ENCODE measurements at places on chromosomes 6 and 20.

- DNase-seq: no peak
Measured at GRCh38 chr6:31797588-31797987, 2.0 kb upstream of the VARS1 start.

GRCh38 chr6:169960886-169961611, 209.6 kb downstream of the ERMARD start:
- DNase-seq: no peak

- no peak for DNase-seq
Measured at GRCh38 chr6:128230267-128230989, 290.0 kb downstream of the PTPRK start.

GRCh38 chr20:13042458-13042794, 33.7 kb downstream of the SPTLC3 start:
- no peak for DNase-seq

DNA sequence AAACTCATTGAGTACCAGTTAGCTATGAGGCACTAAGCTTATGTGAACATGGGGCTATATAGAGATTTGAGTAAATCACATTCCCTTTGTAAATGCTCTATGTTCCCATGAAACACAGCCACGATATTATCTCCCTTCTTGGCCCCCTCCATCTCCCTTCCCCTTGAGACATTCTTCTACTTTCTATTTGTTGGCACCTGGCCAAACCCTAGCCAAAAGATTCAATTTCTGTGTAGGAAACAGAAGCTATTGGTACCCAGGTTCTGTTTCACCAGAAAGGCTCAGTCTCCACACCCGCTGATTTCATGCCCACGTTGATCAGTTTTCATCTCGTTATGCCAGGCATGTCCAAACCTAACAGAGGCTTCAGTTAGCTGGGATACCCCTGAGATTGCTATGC, 145.5 kb upstream of the LAMP5 start:
- no peak for DNase-seq

- DNase-seq: no peak
Measured at GRCh38 chr20:47335251-47336128, 21.0 kb downstream of the ZMYND8 start.

DNA sequence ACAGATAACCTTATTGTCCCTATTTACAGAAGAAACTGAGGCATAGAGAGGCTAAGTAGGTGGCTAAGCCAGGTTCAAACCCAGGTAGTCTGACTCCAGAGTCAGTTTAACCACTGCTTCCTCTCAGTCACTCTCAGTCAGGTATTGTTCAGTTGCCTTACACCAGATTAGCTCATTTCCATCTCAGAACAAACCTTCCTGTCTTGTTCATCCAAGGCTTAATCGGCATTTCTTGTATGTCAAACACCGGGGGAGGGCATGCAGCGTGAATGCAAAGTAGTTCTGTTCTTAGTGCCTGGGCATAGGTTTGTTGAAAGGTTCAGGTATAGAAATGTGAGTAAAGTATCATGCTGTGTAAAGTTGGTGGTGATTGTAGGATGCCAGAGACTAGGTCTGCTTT, 51.7 kb downstream of the CTNNBL1 start:
- no peak for DNase-seq

- no peak for DNase-seq
Measured at GRCh38 chr6:152462716-152463115, 174.4 kb downstream of the SYNE1 start.

- no peak for DNase-seq
Measured at GRCh38 chr6:165404697-165405096, 95.3 kb upstream of the C6orf118 start.

DNA sequence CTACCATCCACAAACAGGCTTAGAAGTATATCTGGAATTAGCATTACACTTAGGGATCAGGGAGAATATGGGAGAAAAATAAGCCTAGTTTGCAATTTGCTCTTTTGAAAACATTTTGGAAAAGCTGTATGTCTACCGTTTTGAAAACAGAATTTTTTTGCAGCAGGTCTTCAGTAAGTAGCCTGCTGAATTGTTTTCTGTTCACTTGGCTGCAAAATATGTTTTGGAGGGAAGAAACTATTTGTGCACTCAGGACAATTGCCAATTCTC, 39.6 kb downstream of the ILRUN start:
- DNase-seq: no peak

DNA sequence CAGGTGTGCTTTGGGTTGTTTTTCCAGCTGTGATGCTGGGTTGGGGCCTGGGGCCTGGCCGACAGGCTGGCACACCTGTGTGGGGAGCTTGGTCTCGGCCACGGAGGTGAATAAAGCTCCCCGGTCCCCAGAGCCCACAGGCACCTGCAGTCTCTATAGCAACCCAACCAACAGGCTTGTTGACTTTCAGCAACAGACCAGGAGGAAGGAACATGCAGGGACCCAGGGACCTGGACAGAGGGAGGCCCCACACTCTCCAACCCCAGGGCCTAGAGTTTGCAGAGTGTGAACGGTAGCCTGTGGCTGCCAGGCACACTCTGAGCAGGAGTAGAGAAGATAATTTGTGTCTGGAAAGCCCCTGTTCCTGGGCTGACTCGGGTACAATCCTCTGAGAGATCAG, 14.6 kb upstream of the SYNJ2 start:
- DNase-seq: no peak

DNA sequence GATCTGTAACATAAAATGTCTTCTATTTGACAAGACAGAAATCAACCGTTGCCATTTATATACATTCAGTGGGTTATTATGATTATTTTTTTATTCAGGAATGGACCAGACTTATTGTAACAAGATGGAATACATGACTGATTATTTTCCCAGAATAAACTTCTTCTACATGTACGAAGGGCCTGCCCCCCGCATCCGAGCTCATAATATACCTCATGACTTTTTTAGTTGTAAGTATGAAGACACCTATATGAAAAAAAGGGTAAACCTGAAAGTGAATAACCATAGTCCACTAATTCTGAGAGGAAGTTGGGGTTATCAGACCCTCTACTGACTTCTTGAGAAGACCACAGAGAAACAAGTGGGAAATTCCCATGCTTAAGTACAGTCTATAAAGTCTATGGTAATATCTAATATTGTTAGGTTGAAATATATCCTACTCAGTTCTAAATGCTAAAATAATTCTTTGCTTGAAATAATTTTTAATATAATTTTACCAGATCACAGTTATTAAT, 15.9 kb downstream of the OR2A4 start:
- no peak for DNase-seq

- DNase-seq: no peak
Measured at GRCh38 chr6:80454197-80454596, 347.7 kb downstream of the BCKDHB start.

GRCh38 chr6:83367104-83367503, 63.7 kb downstream of the ME1 start:
- DNase-seq: no peak

DNA sequence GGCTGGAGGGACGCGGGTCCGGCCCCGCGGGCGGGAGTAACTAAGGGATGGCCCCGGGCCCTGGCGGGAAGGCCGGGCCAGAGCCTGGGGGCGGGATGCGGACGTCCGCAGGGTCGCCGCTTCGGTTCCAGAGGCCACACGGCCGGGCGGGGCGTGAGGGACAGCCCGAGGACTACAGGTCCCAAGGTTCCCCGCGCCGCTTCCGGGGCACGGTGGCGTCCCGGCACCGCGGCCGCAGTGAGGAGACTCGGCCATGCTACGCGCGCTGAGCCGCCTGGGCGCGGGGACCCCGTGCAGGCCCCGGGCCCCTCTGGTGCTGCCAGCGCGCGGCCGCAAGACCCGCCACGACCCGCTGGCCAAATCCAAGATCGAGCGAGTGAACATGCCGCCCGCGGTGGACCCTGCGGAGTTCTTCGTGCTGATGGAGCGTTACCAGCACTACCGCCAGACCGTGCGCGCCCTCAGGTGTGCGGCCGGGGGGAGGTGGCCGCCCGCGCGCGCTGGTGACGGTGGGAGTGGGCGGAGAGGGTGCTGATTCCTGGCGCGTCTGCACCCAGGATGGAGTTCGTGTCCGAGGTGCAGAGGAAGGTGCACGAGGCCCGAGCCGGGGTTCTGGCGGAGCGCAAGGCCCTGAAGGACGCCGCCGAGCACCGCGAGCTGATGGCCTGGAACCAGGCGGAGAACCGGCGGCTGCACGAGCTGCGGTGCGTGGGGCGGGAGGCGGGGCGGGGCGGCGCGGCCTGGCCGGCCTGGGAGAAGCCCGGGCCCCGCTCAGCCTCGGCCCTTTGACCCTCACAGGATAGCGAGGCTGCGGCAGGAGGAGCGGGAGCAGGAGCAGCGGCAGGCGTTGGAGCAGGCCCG, at the start of gene MRPS26:
MRPS26 (plus strand) TSS at position 237 of the 861 bp plus-strand sequence; CDS start at position 254, 17 bp downstream.
- peak; percentile 87 for DNase-seq

DNA sequence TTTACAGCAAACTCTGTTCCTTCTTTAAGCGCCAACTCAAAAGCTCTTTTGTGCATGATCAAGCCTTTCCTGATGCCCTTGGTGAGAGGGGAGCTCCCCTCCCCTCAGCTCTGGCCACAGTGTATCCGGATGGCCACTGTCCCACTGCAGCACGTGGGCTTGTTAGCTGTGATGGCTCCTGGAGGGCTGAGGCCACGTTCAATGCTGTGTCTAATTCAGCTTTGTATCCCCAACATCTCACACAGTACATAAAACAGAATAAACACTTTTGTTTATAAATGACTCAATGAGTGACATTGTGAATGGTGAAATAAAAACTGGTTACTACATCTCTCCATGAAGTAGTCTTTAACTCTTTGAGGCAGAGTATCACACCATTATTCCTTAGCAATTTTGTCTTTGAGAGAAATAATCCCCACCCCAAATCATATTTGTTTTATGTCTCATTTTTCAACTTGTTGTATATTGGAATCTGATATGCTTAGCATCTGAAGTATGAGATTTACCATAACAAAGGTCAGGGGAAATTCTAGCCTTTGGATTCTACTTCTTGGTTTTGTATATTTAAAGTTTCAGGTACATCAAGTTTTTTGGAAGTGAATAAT, 44.5 kb downstream of the EDN1 start:
- DNase-seq: no peak

DNA sequence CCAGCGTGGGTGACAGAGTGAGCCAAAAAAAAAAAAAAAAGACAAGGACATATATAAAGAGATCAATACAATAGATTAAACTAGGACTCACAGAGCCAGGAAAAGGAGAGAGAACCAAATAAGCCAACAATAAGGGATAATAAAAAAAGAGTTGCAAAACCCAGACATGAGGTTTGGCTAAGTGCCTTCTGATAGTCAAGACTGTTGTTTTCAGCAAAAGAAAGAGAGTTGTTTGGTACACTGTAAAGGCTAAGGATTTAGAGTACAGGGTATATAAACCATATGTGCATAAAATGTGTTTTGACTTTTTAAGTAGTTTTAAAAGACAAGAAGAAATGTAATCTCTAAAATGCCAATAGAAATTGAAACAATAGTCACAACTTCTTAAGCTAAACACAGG, 42.8 kb downstream of the RPF2 start:
- no peak for DNase-seq

- no peak for DNase-seq
Measured at GRCh38 chr6:48658915-48659314, 547.9 kb upstream of the PTCHD4 start.

- no peak for DNase-seq
Measured at GRCh38 chr6:16437984-16438383, 199.6 kb downstream of the GMPR start.

- no peak for DNase-seq
Measured at GRCh38 chr6:150057501-150057951, 11.4 kb downstream of the ULBP3 start.

DNA sequence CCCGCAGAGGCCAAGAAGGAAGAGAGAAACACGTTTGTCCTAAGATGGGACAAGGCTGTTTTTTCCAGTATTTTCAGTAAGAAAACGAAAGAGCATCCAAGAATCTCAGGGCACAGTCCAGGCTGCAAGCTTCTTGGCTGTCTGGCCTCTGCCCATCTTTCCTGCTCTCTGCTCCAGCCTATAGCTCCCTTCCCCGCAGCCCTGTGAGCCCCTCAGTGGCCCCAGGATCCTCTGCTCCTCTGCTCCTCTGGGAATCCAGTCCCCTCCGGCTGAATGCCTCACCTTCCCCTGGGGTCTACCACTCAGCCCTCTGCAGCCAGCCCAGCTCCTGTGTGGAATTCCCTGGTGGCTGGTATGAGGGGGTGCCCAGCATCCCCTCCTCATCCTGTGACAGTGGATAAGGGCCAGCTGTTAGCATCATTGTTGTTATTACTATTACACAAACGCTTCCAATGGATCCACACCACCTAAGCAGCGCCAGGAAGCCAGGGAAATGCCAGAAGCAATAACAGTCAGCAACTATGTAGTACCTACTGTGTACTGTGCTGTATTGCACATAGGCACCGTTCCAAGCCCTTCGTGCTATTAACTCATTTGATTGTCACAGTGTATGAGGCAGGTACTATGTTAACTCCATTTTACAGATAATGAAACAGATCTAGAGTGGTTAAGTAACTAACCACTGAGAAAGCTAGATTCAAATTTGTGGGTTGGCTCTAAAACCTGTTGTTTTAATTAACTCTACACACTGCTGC, 60.3 kb upstream of the PTPN1 start:
- no peak for DNase-seq

DNA sequence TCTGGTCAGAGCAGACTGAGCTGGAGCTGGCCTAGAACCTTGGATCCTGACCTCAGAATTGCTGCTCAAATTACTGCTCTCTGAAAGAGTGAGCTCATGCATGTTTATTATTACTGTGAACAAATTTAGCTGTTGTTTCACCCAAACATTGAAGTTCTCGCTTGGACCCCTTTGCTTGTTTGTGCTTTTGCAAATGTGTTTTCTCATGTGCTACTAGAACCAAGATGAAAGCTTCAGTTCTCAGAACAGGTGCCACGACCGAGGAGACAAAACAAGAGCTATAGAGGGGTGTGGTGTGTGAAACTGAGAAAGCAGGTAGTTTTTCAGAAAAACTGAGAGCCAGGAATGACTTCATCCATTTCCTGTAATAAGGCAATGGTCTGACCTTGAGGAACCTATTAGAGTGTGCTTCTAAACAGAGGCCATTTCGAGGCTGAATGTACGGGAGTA, 50.0 kb upstream of the ESR1 start:
- no peak for DNase-seq

GRCh38 chr6:42960243-42961019, at the start of gene GNMT:
TSS of gene GNMT (plus strand) at chr6:42960754. CDS start at chr6:42960768, 14 bp downstream.
- peak; percentile 43 for DNase-seq

All from endothelial cell (in vitro differentiated cells).